ENCODE measurements at places on chromosomes 5 and 9.
A peak's percentile ranks its signal among the peaks of the same experiment; 100 is the strongest.

DNA sequence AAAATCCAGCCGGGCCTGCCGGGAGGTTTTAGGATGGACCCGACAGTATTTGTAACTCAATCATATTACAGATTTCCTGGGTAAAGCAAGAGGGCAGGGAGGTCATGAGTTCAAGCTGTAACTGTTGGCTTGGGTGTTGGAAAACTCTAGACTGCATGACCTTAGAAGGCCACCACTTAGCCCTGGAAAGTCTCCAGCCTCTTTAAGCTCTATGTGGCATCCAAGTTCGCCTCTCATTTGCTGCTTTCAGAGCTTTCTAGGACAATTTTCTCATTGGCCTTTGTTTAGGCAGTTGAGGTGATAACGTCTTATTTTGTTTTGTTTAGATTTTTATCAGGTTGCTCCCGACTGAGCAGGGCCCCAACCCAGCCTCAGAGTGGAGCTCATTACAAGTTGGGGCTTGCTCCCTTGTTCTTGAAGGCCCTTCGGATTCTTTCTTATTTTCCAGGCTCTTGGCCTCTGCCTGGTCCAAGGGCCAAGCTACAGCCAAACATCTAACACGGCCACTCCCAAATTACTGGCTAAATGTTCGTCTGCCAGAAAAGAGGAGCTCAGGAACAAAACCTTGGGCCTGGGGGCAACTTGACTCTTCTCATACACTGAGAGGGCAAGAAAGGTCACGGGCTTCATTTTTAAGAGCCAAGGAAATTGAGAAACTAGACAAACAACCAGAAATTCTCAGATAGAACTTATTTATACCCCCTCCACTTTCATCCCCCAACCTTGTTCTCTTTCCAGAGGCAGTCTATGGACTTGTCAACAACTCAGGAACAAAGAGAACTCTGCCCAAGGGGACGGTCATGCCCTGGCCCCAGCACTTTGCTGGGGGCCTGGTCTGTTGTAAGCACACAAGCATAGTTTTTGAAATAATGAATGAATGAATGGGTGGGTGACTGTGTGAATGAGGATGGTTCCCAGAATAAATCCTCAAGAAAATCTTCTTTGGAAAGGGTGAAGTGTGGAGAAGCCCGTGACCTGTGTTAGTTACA lies 526.9 kb downstream of the BNC2 start:
- no peak for DNase-seq

DNA sequence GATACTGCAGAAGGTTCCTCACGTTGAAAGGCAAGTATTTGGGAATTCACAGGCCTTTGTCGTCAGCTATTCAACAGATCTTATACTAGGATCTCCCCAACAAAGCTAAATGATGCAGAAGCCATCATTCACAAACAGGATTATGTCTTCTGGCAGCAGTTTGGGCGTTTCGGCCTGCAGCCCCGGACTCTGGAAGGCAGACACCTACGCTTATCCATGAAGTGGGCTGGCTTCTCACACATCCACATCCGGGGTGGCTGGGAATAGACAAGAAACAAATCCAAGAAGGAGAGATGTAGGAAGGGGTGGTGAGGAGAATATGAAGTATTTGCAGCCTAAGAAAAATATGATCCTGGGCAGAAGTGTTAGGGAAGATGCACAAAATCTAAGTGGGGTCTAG lies 471.9 kb downstream of the AGTPBP1 start:
- DNase-seq, result no peak

DNA sequence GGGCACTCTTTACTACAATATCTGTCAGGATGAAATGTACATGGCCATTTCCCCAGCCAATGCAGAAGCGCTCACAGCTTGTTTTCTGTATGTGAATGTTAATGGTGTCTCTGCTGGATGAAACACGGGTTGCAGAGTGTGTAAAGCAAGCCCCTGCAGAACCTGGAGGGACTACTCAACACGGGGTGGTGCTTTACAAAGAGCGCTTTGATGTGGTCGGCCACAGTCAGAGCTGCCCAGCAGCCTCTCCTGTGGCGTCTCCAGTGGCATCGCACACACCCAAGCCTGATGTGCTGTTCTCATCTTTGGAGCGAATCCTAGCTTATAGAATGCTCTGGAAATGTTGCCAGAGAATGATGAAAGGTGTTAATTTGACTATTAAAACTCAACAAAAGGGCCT lies 162.7 kb upstream of the NFIL3 start:
- DNase-seq, result no peak

- DNase-seq, result no peak
These were observed 98.9 kb upstream of the TAF11L2 start for GRCh38 chr5:17398866-17399835.

GRCh38 chr9:4657426-4658159 lies 4.5 kb upstream of the PLPP6 start:
- DNase-seq, result no peak

DNA sequence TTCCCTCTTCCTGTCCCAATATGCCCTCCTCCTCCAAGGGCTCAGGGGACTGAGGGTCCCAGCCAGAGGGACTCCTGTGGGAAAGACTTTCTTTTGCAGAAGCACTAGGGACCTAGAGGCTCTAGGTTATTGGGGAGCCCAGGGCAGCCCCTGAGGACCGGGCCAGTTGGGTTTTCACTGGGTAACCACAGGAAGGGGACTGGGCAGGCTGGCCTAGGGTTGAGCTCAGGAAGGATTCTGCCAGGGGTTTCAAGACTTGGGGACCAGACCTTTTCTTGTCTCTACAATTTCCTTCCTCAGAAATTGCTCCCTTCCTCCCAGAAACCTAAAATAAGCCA lies 24.4 kb upstream of the HMCN2 start:
- DNase-seq, result no peak

GRCh38 chr5:91379246-91379913 lies 3.7 kb downstream of the ARRDC3 start:
- DNase-seq, result no peak

GRCh38 chr5:43017428-43017815 lies 22.7 kb downstream of the ANXA2R start:
- DNase-seq, result no peak

DNA sequence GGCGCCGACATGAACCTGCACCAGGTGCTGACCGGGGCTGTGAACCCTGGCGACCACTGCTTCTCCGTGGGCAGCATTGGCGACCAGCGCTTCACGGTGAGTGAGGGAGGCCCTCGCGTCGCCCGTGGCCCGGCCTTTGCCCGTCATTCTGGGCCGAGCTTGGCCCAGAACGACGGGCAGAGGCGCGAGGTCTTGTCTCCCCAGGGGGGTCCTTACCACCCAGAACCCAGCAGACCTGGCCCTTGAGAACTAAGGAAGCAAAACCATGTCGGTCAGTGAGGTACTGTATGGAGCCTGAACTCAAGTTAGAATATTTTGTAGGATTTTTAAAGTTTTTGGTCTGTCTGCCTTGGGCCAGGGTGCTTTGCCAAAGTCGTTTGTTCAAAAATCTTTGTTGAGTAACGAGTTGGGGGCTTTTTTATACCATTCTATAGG lies 691 bp downstream of the DMXL1 start:
- DNase-seq, result no peak

- DNase-seq, result no peak
These were observed 2.0 kb upstream of the APC start for GRCh38 chr5:112735702-112736101.

GRCh38 chr9:81239388-81239787 lies 450.0 kb downstream of the TLE1 start:
- DNase-seq, result no peak

GRCh38 chr5:79527431-79527830 lies 13.5 kb upstream of the HOMER1 start:
- DNase-seq, result no peak

- DNase-seq, result no peak
These were observed 36.1 kb downstream of the ANKS6 start for GRCh38 chr9:98760231-98760630.

DNA sequence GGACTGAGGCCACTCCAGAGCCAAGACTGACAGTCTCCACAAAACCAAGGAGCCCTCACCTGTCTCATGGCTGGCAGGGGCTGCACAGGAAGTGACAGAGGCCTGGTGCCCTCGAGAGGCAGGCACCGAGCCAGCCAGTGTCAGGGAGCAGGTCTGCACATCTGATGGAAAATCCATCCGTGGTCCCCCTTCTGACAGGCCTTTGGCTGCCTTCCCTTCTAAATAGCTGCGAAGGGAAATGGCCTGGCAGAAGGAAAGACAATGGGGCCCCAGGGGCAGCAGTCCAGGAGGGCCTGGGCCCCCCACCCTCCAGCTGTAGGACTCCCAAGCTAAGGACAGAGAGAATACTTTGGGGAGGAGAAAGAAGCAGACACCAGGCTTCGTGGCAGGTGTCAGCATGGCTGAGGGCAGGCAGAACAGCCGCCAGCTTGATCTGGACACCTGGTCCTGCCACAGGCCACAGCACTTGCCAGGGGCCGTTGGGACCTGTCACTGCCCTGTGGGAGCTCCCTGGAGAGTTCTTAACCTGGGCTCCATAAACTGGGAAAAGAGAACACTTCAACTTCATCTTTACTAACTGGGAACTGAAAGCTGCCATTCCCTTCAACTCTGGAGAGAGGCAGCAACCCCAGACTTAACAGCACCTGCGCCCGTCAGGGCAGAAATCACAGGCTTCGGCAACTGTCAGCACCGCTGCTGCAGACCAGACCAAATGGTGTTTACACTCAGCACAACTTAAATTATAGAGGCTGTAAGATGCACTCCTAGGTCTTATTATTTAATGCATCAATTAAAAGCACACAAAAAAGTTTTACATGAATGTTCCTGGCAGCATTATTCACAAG lies 22.0 kb downstream of the ADAMTS2 start:
- DNase-seq, result peak; percentile 28

GRCh38 chr5:153490118-153491037 lies at the start of gene GRIA1:
Gene GRIA1 (plus strand): TSS chr5:153490670.
- no peak for DNase-seq

GRCh38 chr9:137027369-137028262 lies at the start of gene ABCA2:
Gene ABCA2 (minus strand): TSS chr9:137028237. CDS start chr9:137028140, 97 bp downstream.
- no peak for DNase-seq

GRCh38 chr9:5899292-5899691 lies 8.6 kb downstream of the MLANA start:
- no peak for DNase-seq

DNA sequence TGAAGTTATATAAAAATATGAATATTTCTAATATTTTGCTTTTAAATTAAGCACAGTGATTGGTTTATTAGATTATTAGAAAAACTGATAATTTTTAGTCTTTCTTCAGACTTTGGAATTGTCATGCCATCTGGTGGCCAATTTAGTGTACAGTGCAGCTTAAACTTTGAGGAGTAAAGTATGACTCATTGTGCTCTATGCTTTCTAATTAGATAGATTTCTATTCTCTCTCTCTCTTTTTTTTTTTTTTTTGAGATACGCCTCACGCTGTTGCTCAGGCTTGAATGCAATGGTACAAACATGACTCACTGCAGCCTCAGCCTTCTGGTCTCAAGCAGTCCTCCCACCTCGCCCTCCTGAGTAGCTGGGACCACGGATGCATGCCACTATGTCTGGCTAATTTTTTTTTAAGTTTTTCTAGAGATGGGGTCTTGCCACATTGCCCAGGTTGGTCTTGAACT lies 42.1 kb upstream of the GPR21 start:
- DNase-seq, result no peak

GRCh38 chr9:122090981-122091380 lies 2.1 kb downstream of the TTLL11 start:
- no peak for DNase-seq

GRCh38 chr5:121763665-121764064 lies 88.0 kb upstream of the FTMT start:
- no peak for DNase-seq

- no peak for DNase-seq
These were observed 131.5 kb downstream of the NR6A1 start for GRCh38 chr9:124639637-124640036.

DNA sequence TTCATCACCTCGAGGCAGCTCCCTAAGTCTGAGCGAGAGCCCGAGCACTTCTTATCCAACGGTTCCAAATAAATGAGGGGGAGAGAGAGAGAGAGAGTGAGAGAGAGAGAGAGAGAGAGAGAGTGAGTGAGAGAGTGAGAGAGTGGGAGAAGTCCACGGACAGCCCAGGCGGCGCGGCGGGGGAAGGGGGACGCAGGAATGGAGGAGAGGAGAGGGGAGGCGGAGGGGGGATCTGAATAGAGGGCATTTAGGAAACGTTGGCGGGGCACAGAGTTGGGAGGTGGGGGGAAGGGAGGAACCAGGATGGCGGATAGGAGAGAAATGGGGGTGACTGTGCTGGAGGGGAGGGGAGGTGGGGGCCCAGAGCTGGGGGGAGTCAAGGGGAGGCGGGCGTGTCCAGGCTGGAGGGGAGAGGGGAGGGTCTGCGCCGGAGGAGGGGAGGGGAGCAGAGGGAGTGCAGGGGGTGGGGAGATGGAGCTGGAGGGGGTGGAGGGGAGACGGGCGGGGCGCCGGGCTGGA lies 398 bp upstream of the BASP1 start:
- no peak for DNase-seq

- no peak for DNase-seq
These were observed 9.7 kb downstream of the ICE1 start for GRCh38 chr5:5432020-5432707.

GRCh38 chr5:17235731-17236330 lies 18.4 kb downstream of the BASP1 start:
- no peak for DNase-seq

- no peak for DNase-seq
These were observed 53.6 kb downstream of the ERGIC1 start for GRCh38 chr5:172887692-172888091.

DNA sequence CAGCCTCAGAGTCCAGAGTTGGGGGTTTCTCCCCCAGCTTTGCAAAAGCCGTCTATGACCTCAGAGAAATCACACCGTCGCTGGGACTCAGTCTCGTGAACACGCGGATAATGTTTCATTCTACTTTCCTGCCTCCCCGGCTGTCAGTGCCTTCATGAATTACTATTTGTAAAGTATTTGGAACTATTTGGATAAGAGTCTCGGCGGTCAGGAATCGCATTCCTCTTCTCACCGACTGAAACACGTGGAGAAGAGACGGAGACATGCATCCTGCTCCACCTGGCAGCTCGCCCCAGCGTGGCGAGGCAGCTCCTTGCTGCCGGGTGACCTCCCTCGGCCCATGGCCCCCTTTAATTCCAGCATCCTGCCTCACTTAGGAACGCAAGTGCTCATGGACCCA lies 23.9 kb downstream of the IRX2 start:
- DNase-seq, result no peak

DNA sequence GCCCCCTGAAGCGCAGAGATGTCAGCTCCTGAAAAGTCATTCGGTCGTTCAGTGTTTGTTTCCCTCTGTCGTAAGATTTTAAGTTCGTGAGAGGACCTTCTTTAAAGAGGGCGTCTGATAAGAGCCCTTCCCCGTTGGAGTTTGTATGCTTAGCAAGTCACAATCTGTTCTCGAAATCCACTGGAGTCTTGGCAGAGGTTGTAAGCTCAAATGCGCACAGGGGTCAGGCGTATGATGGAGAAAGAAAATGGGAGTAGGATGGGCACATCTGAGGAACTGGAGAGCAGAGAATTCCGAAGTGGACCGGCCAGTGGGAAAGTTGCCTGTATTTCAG lies 710 bp downstream of the HSD17B4 start:
- peak; percentile 17 for DNase-seq

Measured in DMS79 (cell line).